HS-27A (cell line): ENCODE measurements at places on chromosomes 12 and 14.

GRCh38 chr14:100304825-100305323 is 1.4 kb downstream of the SLC25A29 start:
- no peak for DNase-seq

DNA sequence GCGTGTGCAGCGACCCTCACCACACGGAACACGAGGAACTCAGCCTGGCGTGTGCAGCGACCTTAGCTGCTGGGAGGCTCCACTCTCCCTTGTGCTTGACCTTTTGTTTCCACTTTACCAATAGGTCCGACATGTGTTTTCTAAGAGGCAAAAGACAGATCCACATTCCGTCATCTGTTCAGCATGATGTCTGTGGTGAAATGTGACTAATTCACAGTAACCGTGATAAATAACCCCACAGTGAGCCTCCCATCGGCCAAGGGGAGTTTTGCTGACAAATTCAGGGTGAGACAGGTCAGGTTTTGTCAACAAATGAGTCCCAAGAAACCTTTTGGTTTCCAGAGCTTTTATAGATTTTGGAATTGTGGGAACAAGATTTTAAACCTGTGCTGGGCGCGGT is 55.9 kb downstream of the MOK start:
- DNase-seq: no peak

DNA sequence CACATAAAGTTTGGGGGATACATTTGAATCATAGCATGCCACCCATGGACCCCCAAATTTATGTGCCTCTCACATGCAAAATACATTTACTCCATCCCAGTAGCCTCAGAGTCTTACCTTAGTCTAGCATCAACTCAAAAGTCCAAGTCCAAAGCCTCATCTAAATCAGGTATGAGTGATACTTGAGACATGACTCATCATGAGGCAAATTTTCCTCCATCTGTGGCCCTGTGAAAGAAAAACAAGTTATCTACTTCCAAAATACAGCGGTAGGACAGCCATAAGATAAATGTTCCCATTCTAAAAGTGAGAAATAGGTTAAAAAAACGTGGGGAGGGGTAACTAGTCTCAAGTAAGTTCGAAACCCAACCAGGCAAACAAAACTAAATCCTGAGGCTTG is 444.2 kb downstream of the SNAPC1 start:
- no peak for DNase-seq

- DNase-seq: no peak
Measured at GRCh38 chr12:106551410-106551809, 31.4 kb upstream of the RFX4 start.
